ENCODE measurements at places on chromosomes 12 and 14.

- DNase-seq = no peak
These were observed 352.8 kb downstream of the APAF1 start for GRCh38 chr12:98997899-98998298.

- no peak for DNase-seq
These were observed 35.6 kb downstream of the ANO4 start for GRCh38 chr12:100830003-100830795.

GRCh38 chr14:91154851-91155625 lies 41.2 kb downstream of the DGLUCY start:
- peak; percentile 82 for DNase-seq

GRCh38 chr14:95445161-95445560 lies 71.3 kb downstream of the SYNE3 start:
- DNase-seq = no peak

Measured in NCI-H1092 (cell line).